ENCODE measurements at places on chromosomes 12 and 14.
A peak's percentile ranks its signal among the peaks of the same experiment; 100 is the strongest.

DNA sequence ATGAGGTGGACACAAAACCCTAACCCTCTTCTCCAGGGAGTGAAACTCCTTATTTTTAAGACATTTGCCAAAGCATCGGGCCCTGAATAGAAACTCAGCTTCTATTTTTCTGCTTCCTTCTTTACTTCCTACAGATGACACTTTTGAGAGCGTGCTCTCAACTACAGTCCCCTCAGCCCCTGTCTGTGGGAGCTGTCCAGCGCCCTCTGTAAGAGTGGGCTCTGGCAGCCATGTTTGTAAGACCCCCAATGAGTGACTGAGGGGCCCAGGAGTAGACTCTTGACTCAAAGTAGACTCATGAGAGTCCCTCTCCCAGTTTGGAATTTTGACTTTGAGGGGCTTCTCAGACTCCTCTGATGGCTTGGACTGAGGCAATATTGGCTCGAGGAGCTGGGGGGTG is 25.5 kb upstream of the BATF start:
- DNase-seq = no peak

- no peak for DNase-seq
These were observed 37.5 kb upstream of the CORO1C start for GRCh38 chr12:108768591-108769500.

GRCh38 chr12:118259079-118259478 is 113.6 kb downstream of the TAOK3 start:
- DNase-seq = no peak

DNA sequence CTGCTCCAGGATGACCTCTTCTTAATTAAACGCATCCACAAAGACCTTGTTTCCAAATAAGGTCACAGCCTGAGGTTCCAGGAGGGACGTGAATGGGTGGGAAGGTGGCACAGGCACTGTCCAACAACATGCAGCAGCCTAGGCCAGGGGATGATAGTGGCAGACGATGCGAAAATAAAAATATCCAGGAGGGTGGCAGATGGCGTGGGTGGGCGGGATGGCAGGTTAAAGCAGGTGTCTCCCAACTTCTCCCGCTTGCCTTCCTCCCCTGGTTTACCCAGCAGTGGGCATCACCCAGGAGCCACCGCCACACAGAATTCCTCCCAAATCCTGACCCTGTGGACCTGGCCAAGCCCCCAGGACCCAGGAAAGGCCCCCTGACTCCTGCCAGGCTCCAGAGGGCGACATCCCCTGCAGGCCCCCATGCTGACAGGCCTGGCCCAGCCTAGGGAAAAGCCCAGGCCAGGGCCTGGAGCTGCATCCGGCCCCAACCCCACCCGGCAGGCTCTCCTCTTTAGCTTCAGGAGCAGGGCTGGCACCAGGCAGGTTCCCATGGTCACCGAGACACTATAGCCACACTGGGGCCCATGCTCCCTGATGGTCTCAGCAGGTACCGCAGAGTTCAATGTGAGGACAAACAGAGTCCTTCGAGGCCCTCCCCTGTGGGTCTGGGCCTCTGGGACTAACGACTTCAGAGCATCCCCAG is 9.7 kb downstream of the NCOR2 start:
- no peak for DNase-seq

GRCh38 chr14:57254884-57255283 is 13.8 kb downstream of the EXOC5 start:
- no peak for DNase-seq

DNA sequence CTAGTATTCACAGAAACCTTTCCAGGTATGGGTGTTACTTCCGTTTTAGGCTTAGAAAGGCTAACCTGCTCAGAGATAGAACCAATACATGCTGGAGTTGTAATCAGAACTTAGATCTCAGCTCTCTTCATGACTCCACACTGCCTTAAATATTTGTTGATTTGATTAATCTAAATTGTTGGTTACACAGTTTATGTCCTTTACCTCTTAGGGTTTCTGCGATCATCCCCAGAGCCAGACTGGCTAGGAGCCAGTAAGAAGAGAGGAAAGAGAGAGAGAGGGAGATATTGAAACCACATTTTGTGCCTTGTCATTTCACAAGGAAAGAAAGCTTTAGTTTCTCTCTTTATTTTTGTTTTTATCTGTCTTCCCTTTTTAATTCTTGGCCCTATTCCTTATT is 16.8 kb upstream of the MGP start:
- DNase-seq = no peak

DNA sequence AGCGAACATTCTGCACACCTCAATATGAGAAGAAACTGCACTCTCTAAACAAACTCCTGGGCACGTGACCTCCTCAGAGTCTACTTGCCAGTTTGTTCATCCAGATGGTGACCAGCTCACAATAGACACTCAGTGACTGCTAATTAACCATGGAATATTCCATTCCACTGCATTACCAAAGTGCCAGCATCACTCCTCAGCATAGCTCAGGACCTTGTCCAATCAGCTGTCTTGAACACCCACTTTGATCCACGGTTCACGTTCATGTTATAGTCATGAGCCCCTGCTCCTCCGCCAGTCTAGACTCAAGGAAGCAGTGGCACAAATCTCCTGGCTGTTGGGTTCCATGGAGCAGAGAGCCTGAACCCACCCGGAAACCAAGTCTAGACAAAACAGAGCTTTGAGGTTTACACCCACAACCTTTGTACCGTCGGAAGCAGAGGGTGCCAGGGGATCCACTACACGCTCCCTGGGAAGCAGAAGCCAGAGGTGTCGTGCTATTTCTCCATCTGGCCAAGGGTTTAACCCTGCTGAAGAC is 285.3 kb downstream of the ZFP36L1 start:
- no peak for DNase-seq

DNA sequence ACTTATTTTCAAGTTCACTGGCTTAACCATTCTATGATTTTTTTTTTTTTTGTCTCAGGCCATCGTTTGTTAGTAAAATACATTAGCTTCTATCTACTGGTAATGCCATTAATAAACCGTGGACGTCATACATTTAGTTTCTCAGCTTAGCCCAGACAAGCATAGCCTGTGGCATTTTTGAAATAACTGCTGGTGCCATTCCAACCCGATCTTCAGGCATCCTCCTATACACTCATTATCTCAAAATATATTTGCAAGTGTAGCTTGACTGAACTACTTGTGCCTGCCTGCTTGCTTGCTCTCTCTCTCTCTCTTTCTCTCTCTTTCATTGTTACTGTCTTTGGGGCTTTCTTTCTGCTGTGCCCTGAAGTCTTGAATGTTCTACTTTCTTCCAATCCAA is 12.7 kb upstream of the MBIP start:
- no peak for DNase-seq

DNA sequence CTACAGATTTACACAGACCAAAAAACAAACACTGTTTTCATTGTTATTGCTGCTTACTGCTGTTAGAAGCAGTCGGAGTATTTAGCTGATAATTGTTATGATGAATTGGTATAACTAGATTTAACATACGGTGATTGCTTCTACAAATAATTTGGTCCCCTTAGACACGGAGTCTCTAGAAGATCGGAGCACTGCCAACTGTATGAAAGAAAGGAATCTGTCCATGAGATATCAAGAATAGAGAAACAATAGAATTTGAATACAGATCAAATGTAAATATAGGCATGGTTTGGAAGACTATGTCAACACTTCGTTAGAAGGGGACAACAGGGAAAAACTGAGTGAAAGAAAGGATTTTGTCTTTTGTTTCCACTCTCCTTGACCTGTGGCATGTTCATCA is 110.9 kb downstream of the PPP2R5E start:
- DNase-seq = no peak

- peak; percentile 2 for DNase-seq
These were observed 112.9 kb downstream of the DAAM1 start for GRCh38 chr14:59301354-59301753.

GRCh38 chr12:52305921-52306705 is 14.8 kb upstream of the KRT81 start:
- no peak for DNase-seq

- no peak for DNase-seq
These were observed 474.9 kb upstream of the SOX5 start for GRCh38 chr12:24424376-24424775.

DNA sequence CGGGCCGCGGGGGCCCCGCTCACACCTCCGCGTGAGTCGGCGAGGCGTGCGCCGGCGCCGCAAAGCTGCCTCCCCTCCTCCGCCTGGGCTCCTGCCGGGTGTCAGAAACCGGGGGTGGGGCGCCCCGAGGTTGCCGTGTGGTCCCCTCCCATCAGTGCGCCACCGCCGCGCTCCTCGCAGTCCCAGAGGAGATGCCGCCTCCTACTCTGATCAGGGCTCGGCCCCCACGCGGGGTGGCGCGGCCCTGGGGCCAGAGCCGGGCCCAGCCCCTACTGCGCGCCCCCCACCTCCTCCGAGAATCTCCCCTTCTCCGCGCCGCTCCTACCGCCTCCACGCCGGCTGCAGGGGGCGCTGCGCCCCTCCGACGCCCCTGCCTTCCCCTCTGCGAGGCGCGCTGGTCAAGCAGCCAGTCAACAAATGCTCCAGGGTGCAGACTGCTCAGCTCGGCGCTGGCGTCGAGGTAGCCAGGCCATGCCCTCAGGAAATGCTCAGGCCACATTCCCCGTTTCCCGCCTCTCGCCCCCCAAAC is 467 bp upstream of the JAG2 start:
- no peak for DNase-seq

GRCh38 chr12:27549801-27550652 is 26.0 kb downstream of the PPFIBP1 start:
- DNase-seq = no peak

DNA sequence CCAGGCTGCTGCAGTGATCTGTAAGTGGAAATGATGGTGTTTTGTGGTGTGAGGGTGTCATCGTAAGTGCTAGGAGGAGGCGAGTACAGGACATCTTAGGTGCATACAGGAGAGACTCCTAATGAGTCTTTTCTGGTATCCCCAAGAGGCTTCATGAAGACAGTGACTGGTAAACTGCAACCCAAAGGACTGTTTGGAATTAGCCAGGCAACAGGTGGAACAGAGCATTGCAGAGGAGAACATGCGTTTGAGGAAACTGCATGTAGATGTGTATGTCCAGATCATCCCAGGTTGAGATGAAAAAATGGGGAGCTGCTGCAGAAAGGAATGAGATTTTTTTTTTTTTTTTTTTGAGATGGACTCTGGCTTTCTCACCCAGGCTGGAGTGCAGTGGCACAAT is 5.4 kb downstream of the ACAD10 start:
- no peak for DNase-seq

- DNase-seq = no peak
These were observed 3.3 kb upstream of the KRT79 start for GRCh38 chr12:52837413-52837741.

- DNase-seq = no peak
These were observed 5.8 kb downstream of the MARK3 start for GRCh38 chr14:103391048-103391447.
